ENCODE measurements at places on chromosomes 1 and 21.
A peak's percentile ranks its signal among the peaks of the same experiment; 100 is the strongest.

- DNase-seq = no peak
These were observed 34.6 kb downstream of the STXBP3 start for GRCh38 chr1:108780937-108781574.

DNA sequence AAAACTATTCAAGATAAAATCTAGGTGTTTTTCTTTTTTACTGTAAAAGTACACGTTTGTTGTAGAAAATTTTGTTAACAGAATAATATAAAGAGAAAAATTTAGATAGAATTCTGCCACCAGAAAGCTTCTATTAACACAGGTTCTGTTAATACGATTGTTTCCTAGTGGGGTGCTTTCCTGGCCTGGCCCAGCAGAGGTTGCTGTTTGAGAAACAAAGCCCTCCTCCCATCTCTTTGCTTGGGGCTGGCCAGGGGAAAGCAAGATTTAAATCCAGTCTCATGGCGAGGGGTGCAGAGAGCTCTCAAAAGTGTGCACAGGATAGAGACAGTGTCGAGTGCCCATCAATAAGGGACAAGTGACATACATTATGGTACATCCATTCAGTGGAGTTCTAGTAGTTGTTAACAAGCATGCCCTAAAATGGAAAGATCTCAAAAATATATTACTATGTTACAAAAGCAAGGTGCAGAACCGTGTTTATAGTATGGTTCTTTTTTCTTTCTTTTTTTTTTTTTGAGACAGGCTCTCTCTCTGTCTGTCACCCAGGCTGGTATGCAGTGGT lies 14.6 kb upstream of the ACBD3 start:
- DNase-seq = no peak

- no peak for DNase-seq
These were observed 738 bp downstream of the CELF3 start for GRCh38 chr1:151715726-151716404.

- no peak for DNase-seq
These were observed 165.8 kb downstream of the ZBTB18 start for GRCh38 chr1:244216836-244217235.

DNA sequence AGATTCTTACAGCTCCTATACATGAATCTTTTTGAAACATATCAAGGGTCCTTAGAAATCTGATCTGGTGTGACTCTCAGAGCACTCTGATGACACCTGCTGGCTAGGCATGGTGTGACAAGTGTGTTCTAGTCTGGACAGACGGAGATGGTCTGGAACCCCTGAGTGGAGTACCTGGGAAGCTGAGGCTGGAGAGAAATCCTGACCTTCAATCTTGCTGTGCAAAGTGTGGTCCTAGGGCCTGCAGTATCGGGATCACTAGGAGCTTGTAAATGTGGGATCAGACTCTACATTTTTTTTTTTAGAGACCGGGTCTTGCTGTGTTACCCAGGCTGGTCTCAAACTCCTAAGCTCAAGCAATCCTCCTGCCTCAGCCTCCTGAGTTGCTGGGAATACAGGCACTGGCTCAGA lies 78.6 kb upstream of the SOD1 start:
- peak; percentile 71 for DNase-seq

DNA sequence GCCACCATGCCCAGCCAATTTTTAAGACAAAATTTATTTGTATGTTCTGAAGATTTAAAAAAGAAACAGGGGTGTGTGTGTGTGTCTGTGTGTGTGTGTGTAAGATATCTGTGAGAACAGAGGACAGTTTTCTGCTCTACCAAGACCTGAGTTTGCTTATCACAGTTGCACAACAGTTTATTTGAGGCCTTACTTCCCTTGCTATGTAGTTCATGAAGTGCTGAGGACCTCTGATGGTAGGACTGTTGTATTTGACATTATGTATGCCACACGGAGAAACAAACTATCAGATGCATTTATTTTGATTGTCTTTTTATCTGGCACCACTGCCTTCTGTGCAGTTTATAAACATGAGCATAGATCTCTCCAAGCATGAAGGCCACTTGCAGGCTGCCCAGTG lies 355.2 kb downstream of the PBX1 start:
- DNase-seq = no peak

GRCh38 chr21:28385845-28386244 lies 606.8 kb downstream of the LTN1 start:
- no peak for DNase-seq

- no peak for DNase-seq
These were observed 56.6 kb downstream of the PLXNA2 start for GRCh38 chr1:208187499-208188041.

DNA sequence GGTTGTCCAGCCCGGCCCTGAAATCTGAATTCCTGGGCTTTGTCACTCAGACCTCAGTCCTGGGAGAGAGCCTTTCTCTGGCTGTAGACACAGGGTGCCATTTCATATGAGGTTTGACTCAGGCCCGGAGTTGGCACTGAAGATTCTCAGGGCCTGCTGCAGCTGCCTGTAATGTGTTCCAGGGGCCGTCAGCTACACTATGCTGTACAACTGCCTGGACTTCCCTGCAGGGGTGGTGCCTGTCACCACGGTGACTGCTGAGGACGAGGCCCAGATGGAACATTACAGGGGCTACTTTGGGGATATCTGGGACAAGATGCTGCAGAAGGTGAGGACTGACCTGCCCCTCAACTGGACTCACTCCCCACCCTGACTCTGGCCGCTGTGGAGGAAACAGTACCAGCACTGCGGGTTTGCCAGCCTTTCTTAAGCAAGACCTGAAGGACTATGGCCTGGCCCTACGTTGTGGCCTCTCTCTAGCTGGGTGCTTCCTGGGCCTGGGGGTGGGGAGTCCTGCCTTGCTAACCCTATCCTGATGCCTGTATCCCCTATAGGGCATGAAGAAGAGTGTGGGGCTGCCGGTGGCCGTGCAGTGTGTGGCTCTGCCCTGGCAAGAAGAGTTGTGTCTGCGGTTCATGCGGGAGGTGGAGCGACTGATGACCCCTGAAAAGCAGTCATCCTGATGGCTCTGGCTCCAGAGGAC lies 18.9 kb downstream of the FAAH start:
- DNase-seq = no peak

DNA sequence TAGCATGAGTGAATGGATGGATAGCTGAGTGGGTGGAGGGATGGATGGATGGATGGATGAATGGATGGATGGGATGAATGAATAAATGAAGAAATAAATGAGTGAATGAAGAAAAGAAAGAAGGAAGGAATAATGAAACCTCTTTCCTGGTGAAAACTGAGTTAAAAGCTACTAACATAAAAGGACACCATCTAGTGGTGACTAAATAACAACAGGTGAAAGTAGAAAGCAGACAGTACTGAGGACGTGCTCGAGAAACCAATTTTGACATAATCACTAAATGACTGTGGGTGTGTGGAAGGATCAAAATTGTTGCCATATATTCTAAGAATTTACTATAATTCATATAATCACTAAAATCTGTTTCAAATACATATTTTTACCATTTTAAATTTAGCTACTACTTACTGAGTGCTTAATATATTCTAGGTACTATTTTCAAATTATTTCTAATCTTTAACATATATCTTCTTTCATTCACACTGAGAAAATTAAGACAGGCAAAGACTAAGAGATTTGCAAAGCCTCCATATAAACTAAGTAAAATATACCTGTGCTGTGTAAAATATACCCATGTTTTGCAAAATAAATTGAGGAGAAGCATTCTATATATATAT lies 522.9 kb downstream of the LRRIQ3 start:
- DNase-seq = no peak

DNA sequence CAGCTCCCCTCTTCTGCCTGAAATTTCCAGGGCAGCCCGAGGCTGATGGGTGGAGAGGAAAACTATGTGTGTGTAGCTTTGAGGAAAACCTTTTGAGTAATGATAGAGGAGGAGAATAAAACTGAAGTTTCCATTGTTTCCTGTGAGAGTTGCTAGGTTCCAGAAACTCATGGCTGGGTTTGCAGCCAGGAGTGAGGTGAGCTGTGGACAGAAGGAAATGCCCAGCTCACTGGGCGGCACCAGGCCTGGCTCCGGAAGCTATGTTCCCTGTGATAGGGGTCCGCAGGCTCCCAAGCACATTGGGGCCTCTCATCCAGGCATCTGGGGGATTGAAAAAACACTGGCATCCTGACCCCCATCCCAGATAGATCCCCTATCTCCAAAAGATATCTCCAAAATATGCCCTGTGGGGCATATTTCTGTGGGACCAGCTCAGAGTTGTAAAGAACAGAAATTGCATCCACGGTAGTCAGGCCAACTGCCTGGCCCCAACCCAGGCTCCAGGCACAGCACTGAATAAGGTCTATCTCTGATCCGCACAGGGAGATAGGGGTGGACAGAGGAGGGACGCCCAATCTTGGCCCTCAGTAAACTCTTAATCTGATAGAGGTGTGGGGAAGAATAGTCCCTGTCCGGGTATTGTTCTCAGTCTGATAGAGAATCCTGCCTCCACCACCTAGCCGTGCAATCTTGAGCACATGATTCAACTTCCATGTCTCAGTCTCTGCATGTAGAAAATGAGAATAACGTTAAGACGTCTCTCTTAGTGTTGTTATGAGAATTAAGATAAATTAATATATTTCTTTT lies 1.8 kb upstream of the HSPG2 start:
- DNase-seq = no peak

- peak; percentile 26 for DNase-seq
These were observed 3.3 kb downstream of the CD46 start for GRCh38 chr1:207754974-207755700.

- DNase-seq = no peak
These were observed 48.8 kb downstream of the ATP5PO start for GRCh38 chr21:33866826-33867225.

DNA sequence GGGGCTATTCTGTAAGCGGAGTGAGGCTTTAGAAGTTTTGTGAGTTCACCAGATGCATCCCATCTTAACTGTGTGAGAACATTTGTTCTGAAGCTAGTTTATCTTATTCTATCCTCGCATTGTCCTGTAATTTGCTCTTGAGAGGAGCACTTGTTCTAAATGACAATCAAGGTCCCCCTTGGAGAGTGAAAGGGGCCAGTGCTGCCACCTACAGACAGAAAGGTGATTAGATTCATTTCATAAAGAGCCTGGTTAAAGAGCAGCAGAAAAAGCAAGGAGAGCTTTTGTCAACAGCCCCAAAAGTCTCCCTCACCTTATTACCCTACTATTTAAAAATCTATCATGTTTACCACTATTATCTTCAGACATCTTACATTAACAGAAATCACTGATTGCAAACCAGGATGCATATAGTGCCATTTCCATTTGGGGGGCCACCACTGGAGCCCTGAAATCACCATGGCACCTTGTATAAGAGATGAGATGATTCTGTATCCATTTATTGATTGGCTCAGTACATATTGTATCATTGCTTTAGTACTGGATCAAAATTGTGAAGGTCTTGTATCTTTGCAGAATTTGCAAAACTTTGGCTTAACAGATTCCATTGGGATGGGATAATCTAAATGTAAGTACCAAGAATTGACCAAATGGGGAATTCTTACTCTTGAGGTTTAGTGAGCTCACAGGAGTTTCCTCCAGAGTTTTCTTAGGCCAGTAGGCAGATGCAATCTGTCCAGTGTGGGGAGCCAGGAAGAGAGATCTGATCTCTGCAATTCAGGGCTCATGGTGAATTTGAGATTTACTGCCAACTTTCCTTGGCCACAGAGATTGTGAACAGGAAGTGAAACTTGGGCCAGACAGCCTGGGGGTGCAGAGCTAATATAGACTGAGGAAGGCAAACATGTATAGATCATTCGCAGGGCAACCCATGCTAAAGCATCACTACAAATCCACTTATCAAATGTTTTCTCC lies 64.3 kb upstream of the TRABD2B start:
- peak; percentile 58 for DNase-seq

GRCh38 chr21:22476726-22477646 lies 1478.8 kb downstream of the NCAM2 start:
- no peak for DNase-seq

- DNase-seq = no peak
These were observed 31.0 kb downstream of the KRTAP24-1 start for GRCh38 chr21:30251781-30252180.

GRCh38 chr21:31555741-31556191 lies 103.7 kb upstream of the SOD1 start:
- DNase-seq = no peak

- DNase-seq = no peak
These were observed 25.9 kb downstream of the PCNX2 start for GRCh38 chr1:233269656-233270055.

DNA sequence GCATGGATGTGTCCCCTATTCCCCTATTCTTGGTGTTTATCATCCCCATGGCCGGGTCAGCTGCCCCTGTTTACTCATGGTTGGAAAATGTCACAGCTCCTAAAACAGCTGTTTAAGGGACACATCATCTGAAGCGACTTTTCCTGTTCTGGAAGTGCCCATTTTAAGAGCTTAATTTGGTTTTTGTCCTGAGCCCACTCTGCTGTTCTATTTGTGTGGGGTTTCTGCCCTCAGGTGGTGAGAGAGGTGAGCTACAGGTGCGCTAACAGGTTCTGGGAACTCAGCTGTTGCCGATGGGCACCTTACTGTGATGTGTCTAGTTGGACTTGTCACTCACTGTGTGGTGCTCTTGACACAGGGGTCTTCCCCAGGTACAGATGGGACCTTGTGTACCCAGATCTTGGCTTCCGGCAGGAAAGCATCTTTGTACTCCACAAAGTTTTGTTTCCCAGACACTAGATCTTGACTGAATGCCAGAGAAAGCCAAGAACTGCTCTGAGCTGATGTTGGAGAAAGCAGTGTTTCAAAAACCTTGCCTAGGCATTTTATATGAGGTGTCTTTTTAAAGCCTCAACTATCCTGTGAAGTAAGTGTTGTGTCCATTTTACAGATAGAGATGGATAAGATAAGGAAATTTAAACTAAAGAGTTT lies 59.0 kb upstream of the CD1D start:
- DNase-seq = peak; percentile 66
